Kidney (tissue), 22 donors: ENCODE measurements at places on chromosomes 2 and 18. TPM values are rescaled to one million over a fixed set of nuclear protein-coding genes. Genes with fewer than 3 reads are reported as not detected.

DNA sequence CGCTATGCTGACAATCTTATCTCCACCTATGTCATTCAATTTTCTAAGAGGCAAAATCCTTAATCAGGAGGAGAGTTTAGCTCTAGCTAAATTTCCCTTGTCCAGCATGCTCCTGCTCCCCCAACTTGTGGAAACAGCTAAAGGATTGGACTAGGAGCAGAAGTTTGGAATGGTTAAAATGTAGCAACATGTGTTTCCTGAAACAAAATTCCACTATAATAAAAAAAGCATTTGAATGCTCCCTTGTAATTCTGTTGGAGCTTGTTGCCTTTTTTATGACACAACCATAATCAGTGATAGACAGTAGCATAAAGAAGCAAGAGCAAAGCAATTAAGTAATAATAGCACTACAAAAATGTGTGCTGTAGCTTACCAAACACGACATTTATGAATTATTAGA lies 6.9 kb downstream of the ACTR3 start:
- peak; percentile 7 for DNase-seq

GRCh38 chr2:112547333-112547732 lies 5.1 kb downstream of the POLR1B start:
- peak; percentile 39 for DNase-seq

DNA sequence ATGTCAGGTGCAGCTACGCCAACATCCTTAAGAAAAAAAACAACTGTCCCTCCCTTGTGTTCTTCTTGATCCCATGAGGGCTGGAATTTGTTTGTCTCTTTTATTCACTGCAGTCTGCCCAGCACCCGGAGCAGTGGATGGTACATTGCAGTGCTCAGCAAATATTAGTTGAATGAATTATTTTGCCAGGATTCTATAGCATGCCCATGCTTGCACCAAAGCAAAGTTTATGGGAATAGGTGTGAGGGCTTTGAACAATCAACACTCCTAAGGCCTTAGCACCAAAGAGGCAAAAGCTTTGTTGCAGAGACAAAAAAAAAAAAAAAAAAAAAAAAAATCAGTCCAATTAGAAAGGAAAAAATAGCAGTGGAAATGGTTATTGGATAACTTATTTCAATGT lies 28.7 kb upstream of the DCC start:
- no peak for DNase-seq

GRCh38 chr2:81576713-81577112 lies 1272.2 kb upstream of the LRRTM1 start:
- DNase-seq = no peak

DNA sequence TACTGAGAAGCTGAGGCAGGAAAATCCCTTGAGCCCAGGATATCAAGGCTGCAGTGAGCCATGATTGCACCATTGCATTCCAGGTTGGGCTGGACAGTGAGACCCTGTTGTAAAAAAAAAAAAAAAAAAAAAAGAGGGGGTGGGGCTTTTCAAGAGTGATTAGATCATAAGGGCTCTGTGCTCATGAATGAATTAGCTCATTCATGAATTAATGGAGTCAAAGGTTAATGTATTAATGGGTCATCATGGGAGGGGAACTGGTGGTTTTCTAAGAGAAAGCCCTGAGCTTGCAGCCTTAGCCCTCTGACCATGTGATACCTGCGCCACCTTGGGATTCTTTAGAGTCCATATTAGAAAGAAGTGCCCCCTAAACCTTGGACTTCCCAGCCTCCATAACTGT lies 4.5 kb downstream of the SLC19A3 start:
- DNase-seq = no peak

- no peak for DNase-seq
Observed at GRCh38 chr2:10002681-10003080, 40.7 kb upstream of the KLF11 start.

GRCh38 chr18:13235421-13235831 lies 16.9 kb downstream of the LDLRAD4 start:
- DNase-seq = no peak

DNA sequence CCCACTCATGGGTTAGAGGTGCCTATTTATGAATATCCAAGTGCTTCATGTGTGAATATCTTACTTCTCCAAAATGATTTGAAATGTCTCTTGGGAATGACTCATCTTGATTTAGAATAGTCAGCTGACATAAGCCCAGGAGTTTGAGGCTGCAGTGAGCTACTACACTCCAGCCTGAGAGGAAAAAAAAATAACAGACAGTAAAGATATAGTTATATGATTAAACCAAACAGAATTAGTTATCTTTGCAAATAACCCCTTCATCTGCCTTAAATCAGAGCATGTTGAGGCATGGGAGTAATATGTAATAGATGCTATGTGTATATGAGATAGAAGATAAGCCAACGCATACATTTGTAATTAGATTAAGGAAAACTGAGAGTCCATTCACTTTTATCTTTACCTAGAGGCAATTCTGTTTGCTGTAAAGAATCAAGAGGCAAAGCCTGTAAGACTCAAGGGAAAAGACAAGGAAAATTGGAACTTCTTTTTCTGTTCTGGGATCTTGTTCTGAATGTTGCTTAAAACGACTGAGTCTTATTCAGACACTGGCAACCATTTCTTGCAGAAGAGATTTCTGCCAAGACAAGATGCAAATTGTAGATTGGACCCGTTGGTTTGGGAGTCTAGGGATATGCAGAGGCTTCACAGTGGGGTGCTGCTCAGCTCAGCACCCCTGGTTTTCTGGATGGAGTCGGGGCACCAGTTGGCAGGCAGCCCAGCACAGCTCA lies 104.4 kb downstream of the LIPG start:
- no peak for DNase-seq

DNA sequence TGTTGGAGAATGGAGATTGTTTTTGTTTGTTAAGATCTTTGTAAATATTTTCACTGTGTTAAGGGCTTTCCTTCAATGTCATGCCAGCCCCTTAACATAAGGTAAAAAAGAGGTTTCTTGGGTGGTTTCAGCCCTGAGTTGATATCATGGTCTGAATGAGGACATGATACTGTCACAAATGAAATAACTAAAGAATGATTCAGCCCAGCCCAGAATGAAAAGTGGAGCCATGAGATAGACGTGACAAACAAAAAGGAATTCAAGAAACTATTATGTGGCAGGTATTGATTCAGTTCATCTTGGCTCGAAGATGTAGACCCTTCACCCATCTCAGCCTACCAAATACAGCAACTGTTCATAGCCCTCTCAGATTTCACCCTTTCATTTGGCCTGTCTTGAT lies 88.6 kb upstream of the TTN start:
- DNase-seq = no peak

DNA sequence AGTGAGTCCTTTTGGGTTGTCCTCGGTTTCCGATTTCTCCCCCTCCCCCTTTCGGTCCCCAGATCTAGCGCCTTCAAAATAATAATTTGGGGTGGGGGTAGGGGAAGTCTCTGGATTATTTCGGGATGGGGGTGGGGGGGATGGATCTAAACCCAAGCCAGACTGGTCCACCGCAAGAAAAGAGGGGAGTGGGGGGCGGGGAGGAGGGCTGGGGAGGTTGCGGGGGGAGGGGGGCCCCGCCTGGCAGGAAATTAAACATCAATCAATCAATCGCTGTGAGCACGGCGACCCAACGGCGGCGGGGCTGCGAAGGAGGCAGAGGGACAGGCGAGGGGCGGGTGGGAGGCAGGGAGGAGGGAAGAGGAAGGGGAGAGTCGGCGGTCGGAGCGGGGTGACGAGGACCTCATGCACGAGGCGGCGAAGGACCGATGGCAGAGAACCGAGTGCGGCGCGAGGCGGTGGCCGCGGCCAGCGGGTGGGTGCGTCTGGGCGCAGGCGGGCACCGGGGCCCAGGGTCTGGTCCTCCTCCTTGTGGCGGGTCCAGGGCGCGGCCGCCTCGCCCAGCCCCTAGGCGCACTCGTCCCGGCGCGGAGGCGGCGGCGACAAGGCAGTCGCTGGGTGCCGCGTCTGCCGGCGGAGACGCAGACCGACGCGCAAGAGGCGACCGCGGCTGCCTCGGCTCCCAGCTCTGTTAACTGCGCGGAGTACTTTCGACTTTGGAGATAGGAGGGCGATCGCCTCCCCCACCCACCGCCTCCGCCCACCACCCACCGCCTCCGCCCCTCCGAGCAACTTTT lies 468 bp upstream of the SATB2 start:
- DNase-seq = peak; percentile 78

- DNase-seq = no peak
Observed at GRCh38 chr2:101658387-101658786, 39.1 kb upstream of the MAP4K4 start.

DNA sequence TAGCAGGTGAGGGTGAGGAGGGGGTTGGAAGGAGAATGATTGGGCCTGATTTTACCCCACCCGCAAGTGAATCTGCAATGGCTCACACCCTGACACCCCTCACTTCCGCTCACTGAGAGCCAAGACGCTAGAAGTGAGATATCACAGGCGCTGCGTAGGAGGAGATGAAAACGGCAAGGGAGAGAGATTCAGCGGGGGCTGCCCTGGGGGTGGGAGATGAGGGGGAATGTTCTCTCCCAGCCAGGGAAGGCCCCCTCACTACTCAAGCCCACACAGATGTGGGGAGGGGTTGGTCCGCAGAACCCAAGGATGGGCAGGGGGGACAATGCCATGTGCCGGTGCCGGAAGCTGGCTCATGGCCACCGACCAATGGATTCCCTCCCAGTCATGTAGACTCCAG lies 32.9 kb downstream of the LOXHD1 start:
- DNase-seq = no peak

DNA sequence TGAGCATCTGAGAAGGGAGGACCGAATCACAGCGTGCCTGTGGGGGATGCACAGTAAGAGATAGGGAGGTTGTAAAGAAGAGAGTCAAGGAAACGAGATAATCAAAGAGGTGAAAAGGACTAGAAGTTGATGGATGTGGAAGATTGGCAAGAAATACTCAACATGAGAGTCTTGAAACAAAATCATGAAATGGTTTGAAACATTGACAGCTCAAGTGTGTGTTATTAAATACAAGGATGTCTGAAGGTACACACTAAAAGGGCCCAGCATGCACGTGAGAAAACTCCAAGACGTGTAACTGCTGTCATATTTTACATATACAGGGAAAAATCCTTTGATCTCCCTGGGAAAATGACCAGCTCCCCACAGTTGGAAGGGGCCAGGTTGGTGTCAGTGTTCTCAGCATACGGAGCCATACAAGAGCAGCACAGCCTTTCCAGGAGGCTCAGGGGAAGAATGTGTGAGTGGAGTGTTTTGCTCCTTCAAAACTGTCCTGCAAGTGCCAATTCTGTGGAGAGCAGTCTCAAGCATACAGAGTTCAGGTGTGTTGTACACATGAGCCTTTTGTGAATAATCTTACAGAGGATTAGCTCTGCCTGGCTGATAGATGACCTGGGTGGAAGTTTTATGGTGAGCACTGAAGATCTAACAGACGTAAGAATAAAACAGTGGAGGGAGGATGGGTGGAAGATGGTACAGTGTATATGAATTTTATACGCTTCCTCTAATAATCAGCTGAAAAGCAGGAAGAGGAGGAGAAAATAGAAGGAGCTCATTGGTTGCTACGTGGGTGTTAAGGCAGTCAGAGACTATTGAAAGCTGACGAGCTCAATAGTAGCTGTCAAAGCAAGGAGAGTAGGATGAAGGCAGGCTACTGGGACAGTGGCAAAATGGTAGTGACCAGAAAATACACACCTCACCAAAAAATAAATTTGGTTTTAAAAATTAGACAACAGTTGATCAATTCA lies 126.8 kb downstream of the ATP9B start:
- DNase-seq = no peak

GRCh38 chr2:238861013-238861730 lies 13.3 kb downstream of the TWIST2 start:
- DNase-seq = no peak

GRCh38 chr18:10139783-10140410 lies 226.1 kb downstream of the VAPA start:
- no peak for DNase-seq

GRCh38 chr2:64179582-64180321 lies 35.5 kb upstream of the PELI1 start:
- no peak for DNase-seq

- DNase-seq = no peak
Observed at GRCh38 chr2:18722101-18722500, 132.7 kb upstream of the NT5C1B start.

Gene ST8SIA5
- polyA plus RNA-seq = 2.7 TPM

Gene BCL11A
- 1.4 TPM for polyA plus RNA-seq

Gene FAM228A
- polyA plus RNA-seq = 0.39 TPM

Gene CMPK2
- polyA plus RNA-seq = 2.8 TPM

Gene DCDC2C
- not detected for polyA plus RNA-seq

Gene OR6B2
- not detected for polyA plus RNA-seq

Gene GALR1
- not detected for polyA plus RNA-seq

Gene GAD1
- polyA plus RNA-seq = 4.1 TPM

Gene UGT1A6
- 110 TPM for polyA plus RNA-seq

Gene STEAP3
- polyA plus RNA-seq = 6.7 TPM
